Naive thymus-derived CD4-positive, alpha-beta T cell (primary cell): ENCODE measurements at places on chromosomes 7 and 10. TPM values are rescaled to one million over a fixed set of nuclear protein-coding genes. Genes with fewer than 3 reads are reported as not detected.

DNA sequence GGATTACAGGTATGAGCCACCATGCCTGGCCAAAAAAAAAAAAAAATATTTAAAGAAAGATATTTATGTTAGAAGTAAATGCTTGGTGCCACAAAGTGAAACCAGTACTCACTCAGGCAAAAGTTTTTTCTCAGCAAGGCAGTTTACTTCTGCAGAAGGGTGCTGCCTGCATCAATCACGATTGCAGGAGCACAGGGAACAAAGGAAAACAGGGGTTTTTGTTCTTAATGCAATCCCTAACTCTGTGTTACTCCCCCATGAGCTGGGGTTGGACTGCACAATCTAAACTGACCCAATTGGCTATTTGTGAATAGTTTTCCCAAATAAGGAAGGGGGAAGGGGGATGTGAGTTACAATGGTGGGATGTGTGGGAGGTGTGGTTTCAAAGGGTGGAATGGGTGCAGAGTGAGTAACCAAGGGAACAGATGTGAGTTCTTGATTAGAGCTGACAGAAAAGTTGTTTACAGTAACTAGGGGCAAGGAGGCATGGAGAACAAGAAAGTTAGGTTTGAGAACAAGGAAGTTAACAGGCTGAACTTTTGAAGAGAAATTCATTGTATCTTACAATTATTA lies 255.4 kb downstream of the TYW1 start:
- DNase-seq, result no peak
- H3K27me3 ChIP-seq, result no peaks in the 10 kb centered on the region
- no peak overlapping the region for H3K27ac ChIP-seq
- no peaks in the 10 kb centered on the region for H3K36me3 ChIP-seq

GRCh38 chr7:131219312-131220041 lies 108.2 kb upstream of the MKLN1 start:
- H3K4me1 ChIP-seq, result no peaks in the 10 kb centered on the region
- no peak overlapping the region for H3K27ac ChIP-seq
- H3K36me3 ChIP-seq, result no peaks in the 10 kb centered on the region
- DNase-seq, result no peak
- no peaks in the 10 kb centered on the region for H3K27me3 ChIP-seq
- H3K4me3 ChIP-seq, result no peak overlapping the region

- H3K27me3 ChIP-seq, result no peaks in the 10 kb centered on the region
- H3K4me3 ChIP-seq, result no peak overlapping the region
- H3K27ac ChIP-seq, result no peak overlapping the region
- DNase-seq, result no peak
- H3K36me3 ChIP-seq, result no peaks in the 10 kb centered on the region
These were observed 122.1 kb upstream of the BTBD16 start for GRCh38 chr10:122148876-122149560.

DNA sequence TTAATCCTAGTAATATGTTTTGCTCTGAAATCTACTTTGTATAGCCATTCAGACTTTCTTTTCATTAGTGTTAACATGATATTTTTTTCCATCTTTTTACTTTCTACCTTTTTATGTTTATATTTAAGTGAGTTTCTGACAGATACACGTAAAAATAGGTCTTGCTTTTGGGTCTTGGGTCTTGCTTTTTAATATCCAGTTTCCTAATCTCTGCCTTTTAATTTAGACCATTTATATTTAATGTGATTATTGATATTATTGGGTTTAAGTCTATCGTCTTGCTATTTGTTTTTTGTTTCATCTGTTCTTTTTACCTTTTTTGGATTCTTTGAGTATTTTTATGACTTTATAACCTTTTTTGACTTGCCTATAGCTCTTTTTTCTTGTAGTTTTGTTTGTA lies 7.9 kb downstream of the PHTF2 start:
- H3K4me3 ChIP-seq, result no peak overlapping the region
- DNase-seq, result no peak
- peaks cover 34% of the 10 kb centered on the region for H3K4me1 ChIP-seq
- H3K36me3 ChIP-seq, result no peaks in the 10 kb centered on the region
- H3K27me3 ChIP-seq, result no peaks in the 10 kb centered on the region

DNA sequence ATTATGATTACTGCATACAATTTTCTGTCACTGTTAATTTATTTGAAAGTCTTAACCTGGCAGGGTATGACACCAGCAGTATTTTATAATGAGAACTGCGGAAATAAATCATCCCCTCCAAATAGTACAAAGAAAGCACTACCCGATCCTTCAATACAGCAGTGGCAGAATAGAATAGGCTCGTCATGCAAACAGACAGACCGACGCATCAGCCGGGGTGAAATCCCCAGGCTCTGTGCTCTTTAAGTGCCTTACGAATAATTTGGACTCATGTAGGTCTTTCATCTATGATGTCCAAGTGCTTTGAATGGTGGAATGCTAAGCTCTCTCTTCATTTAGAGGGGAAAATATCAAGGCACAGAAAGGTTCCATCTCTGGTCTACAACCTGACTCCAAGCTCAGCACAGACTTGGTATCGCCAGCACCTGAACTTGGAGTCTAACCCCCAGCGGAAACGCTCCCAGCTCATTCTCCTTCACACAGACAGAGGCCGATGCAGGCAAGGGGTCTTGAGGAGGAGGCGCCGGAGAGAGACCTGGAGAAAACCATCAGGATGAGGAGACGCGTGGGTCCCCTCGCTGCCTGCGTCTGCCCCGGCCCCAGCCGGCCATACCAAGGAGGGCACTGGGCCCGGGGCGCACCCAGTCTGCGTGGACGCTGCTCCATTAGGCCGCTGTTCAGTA lies 568.1 kb upstream of the MKI67 start:
- H3K27me3 ChIP-seq, result no peaks in the 10 kb centered on the region
- no peaks in the 10 kb centered on the region for H3K36me3 ChIP-seq
- H3K27ac ChIP-seq, result no peak overlapping the region
- no peak overlapping the region for H3K4me3 ChIP-seq
- no peaks in the 10 kb centered on the region for H3K4me1 ChIP-seq
- no peak for DNase-seq

DNA sequence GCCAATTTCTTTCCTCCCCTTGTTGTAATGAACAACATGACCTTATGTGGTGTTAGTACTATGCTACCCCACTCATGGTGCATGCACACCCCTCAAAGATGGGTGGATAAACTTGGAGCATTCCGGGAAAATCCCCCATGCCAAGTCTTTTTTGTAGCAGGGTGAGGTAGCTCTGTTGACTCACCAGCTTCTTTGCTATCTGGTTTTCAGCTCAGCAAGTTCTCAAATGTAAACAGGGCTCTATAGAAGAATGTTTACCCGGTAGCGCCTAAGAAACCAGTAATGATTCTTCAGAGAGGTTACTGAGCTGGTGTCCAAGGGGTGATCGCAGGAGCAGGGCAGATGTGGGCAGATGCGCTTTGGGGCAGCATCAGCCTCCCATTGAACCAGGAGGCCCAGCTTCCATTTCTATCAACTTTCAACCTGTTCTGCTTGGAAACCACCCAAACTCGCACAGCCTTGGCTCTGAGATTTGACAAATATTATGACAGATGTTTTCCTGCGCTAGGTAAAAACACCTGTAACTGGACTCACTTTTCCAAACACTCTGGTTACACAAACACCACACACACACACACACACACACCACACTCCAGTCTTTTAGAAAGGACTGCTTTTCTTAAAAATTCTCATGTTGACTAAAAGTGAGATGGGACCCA lies 87.8 kb downstream of the ZRANB1 start:
- no peak overlapping the region for H3K27ac ChIP-seq
- H3K4me3 ChIP-seq, result no peak overlapping the region
- no peak for DNase-seq
- no peaks in the 10 kb centered on the region for H3K4me1 ChIP-seq
- no peaks in the 10 kb centered on the region for H3K27me3 ChIP-seq

DNA sequence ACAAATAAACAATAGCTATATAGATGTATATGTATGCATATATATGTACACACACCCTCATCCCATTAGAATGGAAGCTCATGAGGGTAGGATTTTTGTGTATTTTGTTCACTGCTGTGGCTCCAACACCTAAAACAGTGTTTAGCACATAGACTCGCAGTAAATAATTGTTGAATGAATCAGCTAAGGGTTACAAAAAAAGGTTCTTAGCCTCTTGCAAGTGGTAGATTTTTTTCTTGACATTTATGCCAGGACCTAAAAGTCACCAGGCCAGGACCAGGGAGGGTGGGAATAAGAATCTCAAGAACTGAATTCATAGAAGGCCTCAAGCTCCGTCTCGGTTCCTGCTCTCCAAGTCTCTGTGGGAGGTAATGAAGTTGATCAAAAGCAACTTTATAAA lies 82.5 kb upstream of the CAPZA2 start:
- H3K27me3 ChIP-seq, result no peaks in the 10 kb centered on the region
- H3K27ac ChIP-seq, result no peak overlapping the region
- DNase-seq, result no peak
- no peaks in the 10 kb centered on the region for H3K36me3 ChIP-seq
- no peak overlapping the region for H3K4me3 ChIP-seq
- H3K4me1 ChIP-seq, result no peaks in the 10 kb centered on the region

DNA sequence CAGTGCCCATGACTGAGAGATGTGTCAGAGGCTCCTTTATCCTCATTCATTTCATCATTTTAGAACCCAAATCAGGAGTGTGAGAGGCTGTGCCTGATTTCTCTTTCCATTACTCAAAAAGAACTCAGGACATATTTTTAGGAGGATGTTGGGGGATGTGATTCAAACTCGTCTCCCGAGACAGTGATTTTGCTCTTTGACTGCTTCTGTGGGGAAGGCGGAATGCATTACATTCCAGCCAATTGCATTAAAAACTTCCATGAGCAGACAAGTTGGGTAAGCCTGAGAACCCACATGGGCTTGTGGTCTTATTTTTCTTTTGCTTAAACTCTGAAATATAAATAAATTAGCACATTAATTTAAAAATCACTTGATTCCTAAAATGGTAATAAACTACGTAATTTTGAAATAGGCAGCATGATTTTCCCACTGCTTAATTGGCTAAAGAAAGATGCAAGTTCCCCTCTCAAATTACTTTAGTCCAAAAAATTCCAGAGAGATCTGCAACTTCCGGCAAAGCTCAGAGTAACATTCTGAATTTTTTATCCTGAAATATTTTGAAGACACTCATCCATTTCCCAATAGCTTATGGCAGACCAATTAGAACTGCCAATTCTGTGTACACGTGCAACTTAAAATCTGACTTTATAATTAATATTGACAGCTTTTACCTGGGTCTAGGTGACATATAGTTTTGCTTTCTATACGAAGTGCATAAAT lies 185.6 kb downstream of the C7orf25 start:
- no peak for DNase-seq
- peaks cover 5% of the 10 kb centered on the region for H3K27me3 ChIP-seq
- no peak overlapping the region for H3K27ac ChIP-seq
- H3K4me3 ChIP-seq, result no peak overlapping the region
- H3K4me1 ChIP-seq, result no peaks in the 10 kb centered on the region

DNA sequence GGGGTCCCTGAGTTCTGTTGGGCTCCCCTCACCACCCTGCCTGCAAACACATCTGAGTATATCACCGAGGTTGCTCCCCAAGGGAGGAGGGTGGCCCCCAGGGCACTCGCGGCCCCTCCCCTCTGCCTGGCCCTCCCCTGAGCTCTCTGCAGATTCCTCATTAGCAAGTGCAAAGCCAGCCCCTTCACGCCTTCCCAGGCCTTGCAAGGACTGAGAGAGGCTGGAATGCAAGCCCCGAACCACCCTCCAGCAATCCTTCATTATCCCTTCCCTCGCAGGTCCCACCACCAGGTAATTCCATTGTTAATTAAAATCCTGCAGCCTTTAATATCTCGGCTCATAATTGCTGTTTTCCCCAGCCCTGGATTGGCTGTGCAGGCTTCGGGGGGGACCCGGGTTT lies 35.3 kb upstream of the MYL10 start:
- H3K27ac ChIP-seq, result no peak overlapping the region
- H3K4me3 ChIP-seq, result no peak overlapping the region
- no peaks in the 10 kb centered on the region for H3K27me3 ChIP-seq
- H3K36me3 ChIP-seq, result no peaks in the 10 kb centered on the region
- no peaks in the 10 kb centered on the region for H3K4me1 ChIP-seq
- DNase-seq, result no peak

The ECHDC3 gene
- polyA plus RNA-seq, result 0.39 TPM

The SEMA3C gene
- polyA plus RNA-seq, result not detected

The SAMD9L gene
- polyA plus RNA-seq, result 28.2 TPM

The SEMA3E gene
- not detected for polyA plus RNA-seq

The OR13A1 gene
- not detected for polyA plus RNA-seq
